CD4-positive, alpha-beta T cell (primary cell): ENCODE measurements at places on chromosomes 6 and 20.

DNA sequence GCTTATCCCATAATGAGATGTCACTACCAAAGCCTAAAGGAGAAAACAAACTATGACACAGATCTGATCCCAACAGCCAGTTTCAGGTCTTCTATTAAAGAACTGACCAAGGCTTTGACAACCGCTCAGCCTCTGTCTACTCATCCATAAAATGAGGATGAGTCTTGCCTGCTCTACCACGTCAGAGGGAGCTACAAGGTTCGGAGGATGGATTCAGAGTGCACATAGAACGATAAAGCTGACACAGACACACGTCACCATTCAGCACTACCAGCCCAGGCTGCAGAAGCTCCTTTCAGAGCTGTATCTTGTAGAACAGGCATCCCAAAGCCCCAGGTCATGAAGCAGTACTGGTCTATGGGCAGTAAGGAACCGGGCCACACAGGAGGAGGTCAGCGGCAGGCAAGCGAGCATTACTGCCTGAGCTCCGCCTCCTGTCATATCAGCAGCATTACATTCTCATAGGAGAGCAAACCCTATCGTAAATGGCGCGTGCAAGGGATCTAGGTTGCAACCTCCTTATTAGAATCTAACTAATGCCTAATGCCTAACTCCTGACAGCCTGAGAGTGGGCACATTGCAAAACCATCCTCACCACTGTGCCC, 25.1 kb downstream of the KIF16B start:
- no peak for DNase-seq

- DNase-seq = no peak
Measured at GRCh38 chr6:132190815-132191175, 210.5 kb downstream of the MOXD1 start.

DNA sequence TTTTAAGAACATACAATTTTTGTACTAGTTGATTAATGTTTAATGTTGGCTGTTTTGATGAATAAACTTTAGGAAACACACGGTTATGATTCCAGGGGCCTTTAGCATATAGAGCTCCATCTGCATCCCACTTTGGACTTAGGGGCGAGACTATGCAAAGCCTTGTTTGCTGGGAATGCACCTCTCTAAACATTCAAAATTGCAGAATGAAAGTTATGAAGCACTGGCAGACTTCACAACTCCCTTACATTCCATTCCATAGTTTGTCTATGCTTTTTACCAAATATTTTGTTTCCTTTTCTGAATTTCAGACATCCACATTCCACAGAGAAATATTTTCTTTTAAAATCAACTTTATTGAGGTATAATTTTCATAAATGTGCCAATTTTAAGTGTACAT, 10.3 kb upstream of the TCP11 start:
- DNase-seq = no peak

DNA sequence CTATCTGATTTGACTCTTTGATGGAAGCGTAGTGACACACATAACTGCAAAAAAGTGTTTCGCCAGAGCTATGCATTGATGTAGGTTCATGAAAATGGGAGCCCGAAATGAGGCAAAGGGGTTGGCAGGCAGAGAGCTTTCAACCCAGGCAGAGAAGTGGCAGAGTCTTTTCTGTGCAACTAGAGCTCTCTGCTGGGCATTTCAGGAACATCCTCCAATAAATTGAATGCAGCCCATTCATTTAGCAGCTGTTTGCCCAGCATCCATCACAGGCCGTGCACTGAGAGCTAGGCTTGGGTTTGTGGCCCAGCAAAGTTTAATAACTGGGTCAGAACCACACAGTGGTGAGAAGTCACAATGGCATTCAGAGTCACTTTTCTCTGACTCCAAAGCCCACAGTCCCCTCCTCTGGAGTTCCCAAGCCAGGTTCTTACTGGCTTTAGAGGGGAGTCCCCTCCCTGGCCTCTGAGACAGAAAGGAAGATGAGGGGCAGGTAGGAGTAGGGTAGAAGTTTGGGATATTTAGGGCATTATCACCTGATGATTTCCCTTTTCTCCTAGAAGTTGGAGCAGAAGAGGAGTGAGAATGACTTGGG, 31.8 kb upstream of the ELMO2 start:
- no peak for DNase-seq

DNA sequence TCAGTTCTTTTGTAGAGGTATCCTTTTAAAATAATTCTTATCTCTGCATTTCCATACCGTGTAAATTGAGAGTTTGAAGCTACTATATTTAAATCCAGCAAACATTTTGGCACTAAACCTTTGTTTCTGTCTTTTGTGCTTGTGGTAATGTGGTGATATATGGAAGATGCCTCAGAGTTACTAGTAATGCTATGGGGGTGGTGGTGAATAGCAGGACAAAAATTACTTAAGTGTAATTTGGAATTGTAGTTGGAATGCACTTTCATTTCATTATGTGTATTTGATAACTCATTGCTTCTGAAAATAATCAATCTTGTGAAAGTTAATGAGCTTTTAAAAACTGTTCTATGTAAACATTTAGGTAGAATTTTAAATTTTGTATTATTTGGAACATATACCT, 404.5 kb downstream of the PHF3 start:
- no peak for DNase-seq

DNA sequence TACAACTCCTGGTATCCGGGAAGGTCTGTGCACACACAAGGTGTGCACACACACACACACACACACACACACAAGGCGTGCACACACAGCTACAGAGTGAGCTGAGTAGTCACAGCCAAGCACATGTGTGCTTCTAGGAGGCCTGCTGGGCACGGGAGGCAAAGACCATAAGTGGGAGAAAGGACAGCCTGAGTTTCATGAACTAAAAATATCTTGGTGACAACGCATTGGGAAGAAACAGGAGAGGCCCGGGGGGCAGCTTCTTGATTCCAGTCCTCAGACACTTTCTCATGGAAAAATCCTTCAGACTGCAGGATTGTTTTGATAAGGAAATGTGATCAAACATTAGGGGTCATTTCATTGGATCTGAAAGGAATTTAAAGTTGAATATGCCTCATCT, 2.6 kb downstream of the TRAF3IP2 start:
- DNase-seq = no peak
